Cardiac muscle cell (in vitro differentiated cells and primary cell): ENCODE measurements at places on chromosomes 3 and 15.
A peak's percentile ranks its signal among the peaks of the same experiment; 100 is the strongest.

DNA sequence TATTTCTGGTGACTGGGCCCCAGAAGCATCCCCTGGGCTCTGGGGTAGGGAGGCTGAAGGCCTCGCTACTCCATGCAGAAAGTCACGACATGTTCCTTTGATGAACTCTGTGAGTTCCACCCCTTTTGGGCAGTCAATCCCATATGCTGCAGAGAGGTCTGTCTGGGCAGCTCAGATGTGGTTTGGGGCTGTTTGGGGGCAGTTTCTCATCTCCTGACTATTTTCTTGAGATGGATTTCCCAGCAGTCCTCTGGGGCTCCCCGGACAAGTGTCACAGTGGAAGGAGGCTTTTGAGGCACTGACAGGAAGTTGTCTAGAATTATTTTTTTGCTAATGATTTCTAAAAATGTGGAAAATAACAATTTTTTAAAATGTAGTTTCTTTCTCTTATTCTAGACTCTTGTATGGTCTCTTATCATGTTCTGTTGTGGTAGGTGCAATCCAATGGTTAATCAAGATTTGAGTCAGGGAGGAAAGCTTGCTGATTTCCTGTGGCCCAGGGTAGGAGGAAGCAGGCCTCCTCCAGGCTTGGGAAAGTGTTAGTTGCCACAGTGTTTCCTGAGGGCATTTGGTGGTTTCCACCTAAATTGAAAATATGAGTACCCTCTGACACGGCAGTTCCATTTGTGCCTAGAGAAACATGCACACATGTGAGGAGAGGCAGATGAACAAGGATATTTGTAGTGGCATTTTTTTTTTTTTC, 19.9 kb upstream of the TATDN2 start:
- DNase-seq: no peak

DNA sequence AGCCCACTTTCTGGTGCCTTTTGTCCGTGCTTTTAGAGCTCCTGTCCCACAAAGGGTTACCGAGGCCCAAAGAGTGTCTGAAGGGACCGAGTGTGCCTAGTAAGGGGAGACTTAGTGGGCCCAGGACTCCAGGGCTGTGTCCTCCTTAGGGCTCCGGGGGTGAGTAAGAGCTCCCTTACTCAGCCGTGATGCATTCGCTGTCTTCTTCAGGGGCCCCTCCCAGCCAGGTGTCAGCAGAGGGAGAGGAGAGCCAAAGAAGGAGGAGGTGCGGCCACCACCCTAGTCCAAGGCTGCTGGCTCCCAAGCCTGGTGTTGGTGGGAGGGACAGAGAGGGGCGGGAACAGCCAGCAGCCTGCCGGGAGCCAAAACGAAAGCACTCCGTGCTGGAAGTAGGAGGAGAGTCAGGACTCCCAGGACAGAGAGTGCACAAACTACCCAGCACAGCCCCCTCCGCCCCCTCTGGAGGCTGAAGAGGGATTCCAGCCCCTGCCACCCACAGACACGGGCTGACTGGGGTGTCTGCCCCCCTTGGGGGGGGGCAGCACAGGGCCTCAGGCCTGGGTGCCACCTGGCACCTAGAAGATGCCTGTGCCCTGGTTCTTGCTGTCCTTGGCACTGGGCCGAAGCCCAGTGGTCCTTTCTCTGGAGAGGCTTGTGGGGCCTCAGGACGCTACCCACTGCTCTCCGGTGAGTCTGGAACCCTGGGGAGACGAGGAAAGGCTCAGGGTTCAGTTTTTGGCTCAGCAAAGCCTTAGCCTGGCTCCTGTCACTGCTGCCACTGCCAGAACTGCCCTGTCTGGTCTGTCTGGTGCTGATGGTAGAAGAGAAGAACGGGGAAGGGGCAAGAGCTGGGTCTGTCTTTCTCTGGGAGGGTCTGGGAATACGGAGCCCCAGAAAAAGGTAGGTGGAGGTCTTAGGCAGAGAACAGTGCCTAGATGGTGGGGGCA, at the start of gene IL17RC:
Gene IL17RC (plus strand): TSS at position 365 of the 947 bp plus-strand sequence. CDS start 218 bp downstream, at position 583.
- DNase-seq: peak; percentile 87

DNA sequence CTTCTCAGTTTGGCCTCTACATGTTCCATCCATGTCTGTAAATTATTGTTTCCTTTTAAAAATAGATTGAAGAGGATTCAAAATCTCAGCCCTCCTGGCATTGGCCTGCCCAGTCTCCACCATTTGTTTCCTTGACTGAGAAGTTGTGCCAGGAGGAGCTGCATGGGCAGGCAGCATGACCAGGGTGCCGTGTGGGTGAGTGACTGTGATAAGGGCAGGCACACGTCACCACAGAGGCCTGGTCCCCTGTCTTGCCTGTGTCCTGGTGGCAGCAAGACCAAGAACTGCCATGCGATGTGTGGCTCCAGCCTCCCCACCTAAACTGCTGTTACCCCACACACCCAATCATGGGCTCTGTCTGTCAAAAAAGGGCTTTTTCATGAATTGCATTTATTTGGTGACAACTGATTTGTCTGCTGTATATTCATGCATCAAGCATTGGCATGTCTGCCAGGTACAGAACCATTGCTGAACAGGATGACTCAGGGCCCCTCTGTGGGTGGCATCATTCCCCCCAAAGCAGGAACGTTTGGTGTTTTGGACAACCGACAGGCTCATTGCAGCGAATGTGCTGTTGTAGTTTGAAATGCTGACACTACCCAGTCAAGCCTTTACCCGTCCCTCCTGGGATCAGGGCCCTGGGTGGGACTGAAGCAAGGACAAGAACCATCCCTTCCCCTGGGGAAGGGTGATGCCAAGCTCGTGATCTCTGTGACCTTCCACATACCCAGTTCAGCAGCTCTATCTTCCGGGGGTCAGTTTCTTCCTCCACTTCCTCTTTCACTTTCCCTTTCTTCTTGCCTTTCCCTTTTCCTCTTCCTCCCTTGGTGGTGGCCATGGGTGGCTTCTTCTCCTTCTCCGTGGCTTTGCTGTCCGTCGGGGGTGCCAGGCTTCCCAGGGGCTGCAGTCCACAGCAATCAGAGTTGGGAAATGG, 51.6 kb downstream of the TRPM1 start:
- DNase-seq: no peak

- no peak for DNase-seq
Measured at GRCh38 chr3:134339331-134339730, 34.9 kb downstream of the AMOTL2 start.

- DNase-seq: no peak
Measured at GRCh38 chr3:132509506-132509905, 87.6 kb upstream of the ACKR4 start.

- DNase-seq: no peak
Measured at GRCh38 chr3:17201538-17201937, 316.8 kb downstream of the PLCL2 start.

GRCh38 chr15:89499156-89499555, 2.8 kb upstream of the RHCG start:
- DNase-seq: no peak

DNA sequence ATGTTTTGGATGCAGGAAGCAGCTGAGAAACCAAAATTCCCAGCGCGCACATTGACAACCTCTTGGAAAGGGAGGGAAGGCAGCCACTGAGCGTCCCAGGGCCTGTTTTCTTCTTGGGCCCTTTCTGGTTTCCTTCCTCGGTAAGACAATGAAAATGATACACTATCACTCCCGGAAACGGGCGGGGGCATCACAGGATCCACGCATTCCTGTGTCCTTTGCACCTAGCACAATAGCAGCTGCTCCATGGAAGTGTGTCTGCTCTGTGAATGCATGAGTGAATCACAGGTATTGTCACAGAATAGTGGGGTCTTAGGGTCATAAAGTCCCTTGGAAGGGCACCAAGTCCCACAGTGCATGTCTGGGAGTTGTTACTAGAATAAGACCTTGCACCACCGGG, 6.3 kb upstream of the ITPKA start:
- no peak for DNase-seq

GRCh38 chr3:40901796-40902195, 297.5 kb upstream of the CTNNB1 start:
- DNase-seq: no peak

GRCh38 chr3:58464866-58465265, 27.0 kb upstream of the KCTD6 start:
- no peak for DNase-seq

GRCh38 chr15:48250640-48251076, 44.6 kb downstream of the SLC12A1 start:
- peak; percentile 88 for DNase-seq

DNA sequence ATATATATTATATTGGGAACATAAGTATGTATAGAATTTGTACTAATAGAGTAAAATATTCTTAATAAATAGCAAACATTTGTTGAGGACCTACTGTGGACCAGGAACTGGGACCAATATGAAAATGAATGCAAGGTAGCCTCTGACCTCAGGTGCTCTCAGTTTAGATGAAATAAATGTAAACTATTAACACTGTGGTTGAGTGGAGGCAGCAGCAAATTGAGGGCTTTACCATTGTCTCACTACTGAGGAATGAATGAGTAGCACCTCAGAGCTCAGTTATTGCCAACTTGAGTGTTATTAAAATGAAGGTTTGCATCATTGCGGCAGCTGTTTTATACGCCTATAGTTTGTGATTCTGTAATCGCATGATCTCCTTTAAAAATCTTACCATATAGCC, 90.9 kb upstream of the CGNL1 start:
- DNase-seq: no peak

DNA sequence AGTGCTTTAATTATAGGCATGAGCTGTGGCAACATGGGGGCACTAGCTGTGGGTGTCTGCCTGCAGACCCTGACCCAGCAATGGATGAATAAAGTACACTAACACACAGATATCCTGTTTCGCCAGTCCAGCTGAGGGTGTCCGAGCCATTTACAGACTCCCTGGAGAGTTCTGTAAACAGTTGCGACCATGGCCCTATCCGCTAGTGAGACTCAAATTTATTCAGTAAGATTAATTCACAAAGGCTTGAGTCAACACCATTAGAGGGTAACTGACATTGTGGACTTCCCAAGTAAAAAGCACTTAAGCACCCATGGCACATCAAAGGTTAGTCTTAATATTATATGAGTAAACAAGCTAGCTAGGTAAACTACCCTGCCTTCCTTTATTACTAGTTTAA, 161.6 kb downstream of the TBL1XR1 start:
- DNase-seq: no peak

DNA sequence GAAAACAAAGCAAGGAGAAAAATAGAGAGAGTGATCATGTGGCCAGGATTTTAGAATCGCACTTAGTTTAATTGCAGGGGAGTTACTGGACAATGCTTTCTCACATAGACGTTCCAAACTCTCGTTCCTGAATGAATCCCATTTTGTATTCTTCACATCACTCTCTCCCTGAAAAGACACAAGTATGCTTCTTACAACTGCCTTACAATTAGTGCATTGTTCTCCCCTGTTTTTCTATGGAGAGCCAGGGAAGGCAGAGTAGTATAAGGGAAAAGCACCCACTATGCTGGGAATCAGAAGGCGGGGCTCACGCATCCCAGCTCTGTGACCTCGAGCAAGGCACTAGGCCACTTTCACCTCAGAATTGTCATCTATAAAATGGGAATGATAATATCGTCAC, 14.4 kb downstream of the TMOD2 start:
- DNase-seq: no peak

- DNase-seq: no peak
Measured at GRCh38 chr15:84859144-84859543, 25.3 kb upstream of the SLC28A1 start.

DNA sequence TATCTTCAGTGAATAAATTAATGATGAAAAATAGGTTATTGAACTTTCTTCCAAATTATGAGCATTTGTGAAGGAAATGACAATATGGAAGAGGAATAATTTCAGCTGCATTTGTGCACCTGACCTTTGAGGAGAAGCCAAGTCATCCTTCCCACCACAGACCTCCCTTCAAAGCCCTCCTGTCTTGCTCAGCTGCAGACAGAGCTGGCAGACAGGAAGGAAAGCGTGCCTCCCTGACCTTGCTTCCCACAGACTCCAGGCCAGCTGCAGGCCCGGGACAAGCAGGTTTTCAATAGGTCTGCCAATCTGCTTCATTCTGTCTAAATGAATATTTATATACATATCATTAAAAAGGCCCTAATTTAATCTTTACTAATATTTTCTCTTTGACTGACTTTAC, 152.9 kb upstream of the RBMS3 start:
- peak; percentile 7 for DNase-seq

DNA sequence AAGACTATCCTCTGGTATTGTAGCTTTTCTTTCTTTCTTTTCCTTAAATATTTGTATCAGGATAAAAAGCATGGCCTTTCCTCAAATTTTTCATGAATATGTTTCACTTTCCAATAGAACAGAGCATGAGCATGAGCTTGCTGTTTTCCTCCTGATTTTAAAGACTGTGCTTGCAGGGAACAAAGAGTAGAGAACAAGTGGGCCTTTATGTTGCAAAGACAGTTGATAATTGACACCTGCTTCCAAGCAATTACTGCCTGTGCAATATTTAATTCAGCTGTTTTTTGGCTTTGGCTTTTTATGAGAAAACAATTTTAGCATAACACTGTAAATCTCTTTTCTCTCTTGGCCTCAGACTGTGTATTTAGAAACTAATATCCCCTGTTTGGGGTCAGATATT, 263.6 kb upstream of the AZI2 start:
- no peak for DNase-seq
